ENCODE measurements at places on chromosomes 3 and 15. TPM values are rescaled to one million over a fixed set of nuclear protein-coding genes. Genes with fewer than 3 reads are reported as not detected.
A peak's percentile ranks its signal among the peaks of the same experiment; 100 is the strongest.

Gene SYNPR
- total RNA-seq, result not detected

GRCh38 chr3:9330166-9330703, 32.6 kb upstream of the THUMPD3 start:
- peak; percentile 22 for DNase-seq

DNA sequence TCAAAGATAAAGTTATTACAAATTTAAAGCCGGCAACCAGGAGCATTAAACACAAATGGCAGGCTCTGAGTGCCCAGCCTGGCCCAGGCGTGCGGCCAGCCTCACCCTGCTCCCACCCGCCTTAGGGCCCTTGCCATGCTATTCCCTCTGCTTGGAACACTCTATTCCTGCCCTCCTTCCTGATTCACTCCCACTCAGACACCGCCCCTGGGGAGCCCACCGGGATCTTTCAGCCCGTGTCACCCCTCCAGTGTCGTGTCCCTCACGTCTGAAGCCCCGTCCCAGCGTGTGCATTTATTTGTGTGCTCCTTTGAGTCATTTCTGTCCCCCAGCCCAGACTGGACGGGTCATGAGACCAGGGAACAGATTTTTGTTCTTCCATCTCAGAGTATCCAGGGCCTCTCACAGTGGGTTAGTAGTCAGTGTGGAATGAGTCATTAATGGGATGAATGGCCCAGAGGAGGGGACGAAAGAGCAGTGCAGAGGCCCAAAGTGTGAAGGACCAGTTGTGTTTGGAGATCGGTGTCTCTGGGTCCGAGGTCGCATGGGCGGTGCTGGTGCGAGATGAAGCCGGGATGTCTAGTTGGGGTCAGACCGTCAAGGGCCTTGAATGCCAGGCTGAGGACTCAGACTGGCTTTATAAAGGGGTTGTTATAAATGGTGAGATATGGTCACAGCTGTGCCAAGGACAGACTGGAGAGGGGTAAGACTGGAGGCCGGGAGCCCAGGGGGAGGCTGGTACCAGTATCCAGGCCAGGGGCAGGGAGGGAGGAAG, 58.9 kb upstream of the SLC6A6 start:
- DNase-seq, result no peak

DNA sequence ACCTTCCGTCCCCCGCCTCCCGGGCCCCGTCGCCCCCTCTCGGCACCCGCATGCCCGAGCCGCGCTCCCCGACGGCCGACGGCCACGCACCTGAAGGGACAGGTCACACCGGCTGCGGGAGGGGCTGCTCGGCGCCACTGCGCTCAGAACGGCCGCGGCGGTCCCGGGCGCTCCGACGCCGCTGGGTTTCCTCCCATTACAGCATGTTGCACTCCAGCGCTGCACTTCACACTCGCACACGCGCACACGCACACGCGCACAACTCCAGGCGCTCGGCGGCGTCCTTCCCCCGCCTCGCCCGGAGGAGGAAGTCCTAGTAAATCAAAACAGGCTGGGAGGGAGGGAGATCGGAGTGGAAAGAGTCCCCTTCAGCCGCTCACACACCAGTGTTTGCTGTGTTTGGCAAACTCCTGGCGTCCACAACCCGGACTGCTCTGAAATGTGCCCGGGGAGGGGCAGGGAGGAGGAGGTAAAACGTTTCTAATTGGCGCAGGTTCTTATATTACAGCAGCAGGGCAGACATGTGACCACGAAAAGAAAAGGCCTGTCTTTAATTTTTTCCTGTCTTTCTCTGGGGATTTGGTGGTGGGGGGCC, 76.7 kb upstream of the VGLL4 start:
- DNase-seq, result peak; percentile 50

Gene TPRA1
- total RNA-seq, result 41.6 TPM

Gene ROBO1
- 18.7 TPM for total RNA-seq

- DNase-seq, result no peak
Observed at GRCh38 chr15:20295238-20295811, 246.3 kb downstream of the GOLGA6L6 start.

Gene OIP5
- total RNA-seq, result not detected

- no peak for DNase-seq
Observed at GRCh38 chr3:104816716-104817115, 550.0 kb upstream of the ALCAM start.

DNA sequence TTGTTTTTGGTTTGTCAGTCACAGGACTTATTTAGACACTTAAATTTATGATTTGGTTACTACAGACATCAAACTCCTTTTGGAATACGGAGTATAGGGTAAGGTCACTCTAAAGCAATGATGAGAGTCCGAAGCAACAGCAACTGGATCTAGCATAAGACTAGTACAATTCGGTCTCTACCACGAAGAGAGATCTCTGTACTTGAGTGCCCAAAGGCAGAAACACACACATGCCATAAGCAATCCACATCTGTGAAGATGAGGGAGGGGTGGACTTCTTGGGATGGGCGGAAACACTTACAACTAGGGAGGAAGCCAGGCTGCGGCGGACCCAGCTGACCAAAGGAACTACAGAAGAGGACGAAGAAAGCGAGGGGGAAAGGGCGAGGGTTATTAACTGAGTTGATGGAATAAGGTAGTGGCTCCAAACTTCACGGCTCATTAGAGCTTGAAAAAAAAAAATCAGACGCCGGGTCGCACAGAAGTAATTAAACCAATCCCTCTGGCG, 595 bp downstream of the DPH6 start:
- peak; percentile 72 for DNase-seq

Gene GOLGA8T
- not detected for total RNA-seq

Gene RRP9
- 22.1 TPM for total RNA-seq

DNA sequence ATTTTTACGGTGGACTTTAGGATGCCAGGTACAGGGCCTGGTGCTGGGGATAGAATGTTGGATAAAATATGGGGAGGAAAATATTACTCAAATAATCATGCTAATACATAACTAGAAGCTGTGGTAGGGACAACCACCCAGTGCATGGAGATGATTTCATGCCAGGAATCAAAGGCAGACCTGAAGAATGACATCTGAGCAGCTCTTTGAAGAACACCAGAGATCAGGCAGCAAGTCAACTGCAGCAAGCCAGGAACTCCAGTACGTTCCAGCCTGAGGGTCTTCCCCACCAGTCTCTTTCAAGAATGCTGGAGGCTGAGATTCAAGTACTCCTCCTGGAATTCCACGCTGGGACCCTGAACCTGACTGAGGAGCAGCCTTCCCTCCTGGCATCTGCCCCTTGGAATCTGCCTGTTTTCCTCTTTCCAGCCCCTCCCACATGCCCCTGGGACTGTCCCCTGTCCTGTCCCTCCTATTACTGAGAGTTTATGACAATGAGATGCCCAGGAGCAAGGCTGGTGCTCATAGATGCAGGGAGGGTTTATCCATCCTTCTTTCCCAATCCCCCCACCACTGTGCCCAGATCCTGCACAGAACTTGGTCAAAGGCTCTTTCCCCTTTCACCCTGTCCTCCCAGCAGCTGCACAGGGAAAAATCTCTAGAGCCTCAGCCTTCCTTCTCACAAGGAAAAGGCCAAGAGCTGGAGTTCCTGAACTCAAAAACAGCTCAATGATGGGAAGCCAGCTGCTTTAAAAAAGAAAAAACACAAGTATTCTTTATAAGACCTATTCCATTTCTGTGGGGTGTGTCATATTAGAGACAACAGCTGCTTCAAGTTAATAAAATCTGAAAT, 68.0 kb downstream of the PDZRN3 start:
- peak; percentile 76 for DNase-seq

GRCh38 chr3:104596054-104596453, 770.7 kb upstream of the ALCAM start:
- no peak for DNase-seq

Gene CXCR6
- total RNA-seq, result not detected

GRCh38 chr3:31770822-31771326, 210.2 kb downstream of the OSBPL10 start:
- DNase-seq, result peak; percentile 12

GRCh38 chr3:86996261-86996955, 5.5 kb upstream of the VGLL3 start:
- DNase-seq, result no peak

DNA sequence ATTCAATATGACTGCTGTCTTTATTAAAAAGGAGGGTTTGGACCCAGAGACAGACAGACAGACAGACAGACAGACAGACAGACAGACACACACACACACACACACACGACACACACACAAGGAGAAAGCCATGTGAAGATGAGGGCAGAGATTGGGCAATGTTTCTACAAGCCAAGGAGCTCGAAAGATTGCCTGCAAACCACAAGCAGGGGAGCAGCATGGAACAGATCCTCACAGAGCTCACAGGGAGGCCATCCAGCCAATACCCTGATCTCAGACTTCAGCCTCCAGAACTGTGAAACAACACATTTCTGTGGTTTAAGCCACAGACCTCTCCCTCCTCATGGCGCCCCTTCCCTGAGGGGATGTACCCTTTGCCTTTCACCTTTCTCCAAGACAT, 35.8 kb upstream of the ABHD2 start:
- peak; percentile 74 for DNase-seq

Gene RYR3
- total RNA-seq, result 0.05 TPM

Gene CLDN16
- total RNA-seq, result not detected

- no peak for DNase-seq
Observed at GRCh38 chr15:80890341-80891005, 99.1 kb downstream of the MESD start.

DNA sequence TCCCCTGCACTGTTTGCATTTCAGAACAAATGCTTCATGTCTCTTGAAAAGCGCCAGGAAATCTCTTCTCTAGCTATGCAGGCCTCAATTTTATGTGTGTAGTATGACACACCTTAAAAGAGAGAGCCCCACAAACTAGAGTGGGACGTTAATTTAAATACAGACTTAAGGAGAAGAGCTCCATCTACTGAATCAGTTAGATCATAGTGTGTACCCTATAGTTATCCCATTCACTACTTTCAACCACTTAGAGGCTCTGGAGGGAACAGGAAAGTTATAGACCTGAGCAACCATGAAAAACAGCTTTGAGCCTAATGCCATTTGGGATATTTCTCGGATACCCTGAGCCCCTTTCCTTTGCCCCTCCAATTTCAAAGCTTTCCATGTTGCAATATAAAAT, 153.7 kb downstream of the TIGIT start:
- DNase-seq, result no peak

DNA sequence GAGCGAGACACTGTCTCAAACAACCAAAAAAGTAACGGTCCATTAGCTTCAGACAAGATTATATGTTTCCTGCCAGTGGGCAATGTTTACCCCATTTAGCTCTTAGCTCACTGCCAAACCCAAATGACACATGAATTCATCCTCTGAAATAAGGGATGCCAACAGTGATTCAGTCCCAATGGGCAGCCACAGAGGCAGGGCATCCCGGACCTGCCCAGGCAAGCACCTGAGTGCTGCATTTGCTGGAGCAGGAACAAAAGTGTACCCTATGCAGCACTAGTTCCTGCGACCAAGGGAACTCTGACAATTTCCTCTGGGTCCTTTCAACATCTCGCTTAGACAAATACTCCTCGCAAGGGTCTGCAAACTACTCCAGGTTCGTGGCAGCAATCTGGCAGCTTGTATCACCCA, 8.0 kb downstream of the IP6K2 start:
- peak; percentile 70 for DNase-seq

DNA sequence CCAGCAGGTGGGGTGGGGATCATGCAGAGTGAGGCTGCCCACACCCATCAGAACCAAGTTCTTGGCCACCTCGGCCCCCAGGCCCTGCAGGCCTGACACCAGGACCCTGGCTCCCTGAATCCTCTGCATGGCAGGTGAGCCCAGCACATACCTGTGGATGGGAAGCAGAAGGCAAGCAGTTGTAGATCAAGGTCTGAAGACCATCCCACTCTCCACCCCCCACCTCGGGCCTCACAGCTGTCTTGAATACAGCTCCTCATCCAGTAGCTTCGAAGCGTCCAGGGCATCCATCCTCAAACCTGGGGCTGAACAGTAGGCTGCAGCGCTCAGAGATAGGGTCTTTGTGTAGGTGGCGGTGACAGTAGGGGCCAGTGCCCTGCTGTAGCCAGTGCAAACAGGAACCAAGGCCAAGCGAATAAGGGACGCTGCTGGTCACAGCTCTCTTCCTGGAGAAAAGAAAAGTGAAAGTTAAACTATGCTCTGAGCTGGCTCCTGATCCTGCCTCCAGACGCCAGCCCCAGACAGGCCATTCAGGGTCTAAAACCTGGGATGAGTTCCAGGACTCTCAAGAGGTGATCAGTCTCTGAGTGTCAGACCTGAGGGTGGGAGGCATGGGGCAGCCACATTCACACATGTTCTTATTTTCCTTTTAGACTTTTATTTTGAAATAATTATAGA, at the start of gene UBA7:
Gene UBA7 (minus strand): TSS at position 457 of the 678 bp plus-strand sequence. CDS start 166 bp downstream, at position 291.
- DNase-seq, result peak; percentile 57

- DNase-seq, result no peak
Observed at GRCh38 chr3:13044496-13045240, 28.6 kb downstream of the IQSEC1 start.

- no peak for DNase-seq
Observed at GRCh38 chr3:118207271-118207670, 827.4 kb downstream of the IGSF11 start.

DNA sequence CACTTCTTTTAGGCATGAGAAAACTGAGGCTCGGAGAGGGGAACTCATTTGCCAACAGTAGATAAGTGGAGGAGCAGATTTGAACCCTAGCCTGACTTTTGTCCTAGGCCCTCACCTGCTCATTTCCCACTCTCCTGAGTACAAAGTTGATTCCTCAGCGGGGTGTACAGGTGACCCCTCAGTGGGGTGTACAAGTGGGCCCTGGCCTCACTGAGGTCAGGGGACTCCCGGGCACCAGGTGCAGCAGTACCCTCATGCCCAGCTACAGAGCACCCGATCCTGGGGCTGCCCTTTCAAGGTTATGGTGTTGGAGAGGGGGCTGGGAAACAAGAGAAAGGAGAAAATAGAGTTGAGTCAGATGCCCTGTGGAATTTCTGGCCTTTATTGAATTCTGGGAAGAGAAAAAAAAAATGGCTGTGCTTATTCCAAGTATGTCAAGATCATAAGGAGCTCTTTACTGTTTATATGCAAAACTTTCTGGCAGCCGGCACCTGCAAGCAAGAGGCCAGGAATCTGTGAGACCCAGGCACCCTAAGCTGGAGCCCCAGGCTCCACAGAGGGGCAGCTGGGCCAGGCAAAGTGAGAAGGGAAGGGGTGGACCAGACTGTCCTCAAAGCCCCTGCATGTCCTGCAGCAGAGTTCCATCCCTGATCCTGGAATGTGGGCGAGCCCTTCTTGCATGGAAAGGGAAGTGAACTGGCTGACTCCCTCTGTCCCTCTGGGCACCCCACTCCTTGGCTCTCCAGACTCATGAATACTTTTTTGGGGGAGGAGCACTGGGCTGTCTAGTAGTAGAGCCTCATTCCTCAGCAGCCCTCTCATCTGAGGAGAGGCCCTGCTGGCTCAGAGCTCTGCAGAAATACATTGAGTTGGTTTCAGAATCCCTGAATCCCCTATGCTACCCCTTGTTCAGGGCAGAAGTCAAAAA, 43.1 kb downstream of the AMOTL2 start:
- DNase-seq, result peak; percentile 69

Measured in myocyte (in vitro differentiated cells).